ENCODE measurements at places on chromosomes 13 and 19. TPM values are rescaled to one million over a fixed set of nuclear protein-coding genes. Genes with fewer than 3 reads are reported as not detected.

GRCh38 chr13:60572003-60572798 is 175.2 kb downstream of the TDRD3 start:
- DNase-seq, result no peak

DNA sequence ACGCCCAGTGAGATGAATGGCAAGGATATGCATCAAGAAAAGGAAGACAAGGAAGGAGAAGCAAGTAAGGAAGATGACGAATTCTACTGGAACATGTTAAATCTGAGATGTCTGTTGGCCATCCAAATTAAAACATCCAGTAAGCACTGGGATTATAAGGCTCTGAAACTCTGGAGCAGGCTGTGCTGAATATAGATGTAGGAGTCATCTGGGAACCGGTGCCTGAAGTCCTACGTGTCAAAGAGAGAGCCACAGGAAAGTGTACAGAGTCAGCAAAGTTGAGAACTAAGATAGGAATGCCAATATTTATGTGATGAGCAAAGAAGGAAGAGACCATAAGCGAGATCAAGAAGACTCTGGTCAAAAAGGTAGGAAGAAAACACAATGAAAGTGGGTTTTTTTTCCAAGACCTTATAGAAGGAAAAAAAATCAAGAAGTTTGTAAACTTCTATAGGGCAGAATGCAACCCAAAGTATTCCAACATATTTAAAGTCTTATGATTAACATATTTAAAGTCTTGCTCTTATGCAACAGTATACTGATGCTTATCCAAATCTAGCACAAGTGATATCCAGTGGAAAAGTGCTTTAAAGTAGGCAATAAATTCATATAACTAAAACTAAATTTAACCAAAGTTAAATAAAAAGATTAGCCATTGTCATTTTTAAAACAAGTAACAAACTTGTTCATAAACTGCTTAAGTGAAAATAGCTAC is 51.2 kb upstream of the EEF1AKMT1 start:
- DNase-seq, result peak; percentile 54

DNA sequence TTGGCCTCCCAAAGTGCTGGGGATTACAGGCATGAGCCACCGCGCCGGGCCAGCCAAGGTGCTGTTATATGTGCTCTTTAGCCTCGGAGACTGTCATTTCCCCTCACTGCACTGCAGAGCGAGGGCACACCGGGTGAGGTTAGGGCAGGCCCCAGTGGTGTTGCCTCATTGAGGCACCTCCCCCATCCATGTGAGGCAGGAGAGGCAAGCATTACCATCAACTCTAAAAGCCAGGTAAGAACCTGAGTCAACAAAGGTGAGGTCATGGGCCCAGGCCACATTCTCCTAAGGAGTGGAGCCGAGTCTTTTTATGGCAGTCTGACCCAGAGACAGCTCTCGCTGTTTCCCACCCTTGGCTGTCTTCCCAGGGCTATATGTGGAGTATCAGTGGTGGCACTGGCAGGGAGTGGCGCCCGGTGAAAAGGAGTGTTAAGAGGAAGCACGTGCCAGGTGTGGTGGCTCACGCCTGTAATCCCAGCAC is 10.9 kb downstream of the B3GNT8 start:
- DNase-seq, result no peak

DNA sequence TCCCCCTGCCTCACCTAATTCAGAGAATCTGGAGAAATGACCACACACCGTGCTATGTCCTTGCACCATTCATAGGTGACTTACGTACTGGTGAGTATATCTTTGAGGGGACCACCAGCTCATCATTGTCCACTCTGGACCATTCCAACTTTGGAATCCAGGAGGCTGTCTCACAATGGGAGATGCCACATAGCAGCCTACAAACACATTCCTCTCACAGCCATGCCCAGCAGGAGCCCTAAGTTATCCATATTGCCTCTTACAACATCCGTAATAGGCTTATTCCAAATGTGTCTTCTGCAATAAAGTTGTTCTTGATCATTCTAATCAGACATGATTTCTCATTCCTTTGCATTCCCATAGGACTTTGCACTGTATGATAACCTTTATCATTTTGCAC is 436.7 kb downstream of the EFNB2 start:
- DNase-seq, result no peak

The ERVK3-1 gene
- 37.8 TPM for total RNA-seq

- DNase-seq, result peak; percentile 60
These were observed 2.0 kb downstream of the KCTD15 start for GRCh38 chr19:33798681-33799111.

DNA sequence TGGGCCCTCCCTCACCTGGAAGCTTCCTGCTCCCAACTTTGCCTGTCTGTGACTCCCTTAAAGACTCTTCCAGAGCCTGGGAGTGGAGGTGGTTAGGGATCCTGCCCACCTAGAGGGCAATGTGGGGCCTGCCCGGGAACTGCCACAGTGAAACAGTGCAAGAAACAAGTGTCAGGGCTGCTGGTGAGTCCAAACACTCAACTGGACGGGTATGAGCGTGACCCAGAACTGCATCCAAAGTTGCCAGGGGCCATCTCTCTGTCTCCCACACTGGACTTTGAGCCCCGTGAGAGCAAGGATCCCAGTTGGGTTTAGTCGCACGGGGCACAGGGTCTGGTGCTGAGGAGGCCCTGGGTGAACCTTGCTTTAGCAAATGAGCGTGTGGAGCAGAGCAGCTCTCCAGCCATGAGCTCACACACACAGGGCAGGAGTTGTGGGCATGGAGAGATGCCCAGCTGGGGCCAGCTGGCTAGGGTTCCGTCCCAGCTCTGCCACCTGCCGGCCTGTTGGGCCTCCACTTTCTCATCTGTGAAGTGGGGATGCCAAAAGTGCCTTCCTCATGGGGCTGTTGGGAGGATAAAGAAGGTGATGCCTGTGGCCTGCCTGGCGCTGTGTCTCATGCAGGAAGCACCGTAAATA is 2.8 kb upstream of the NUMBL start:
- peak; percentile 14 for DNase-seq

GRCh38 chr19:58578012-58578925 is 5.1 kb upstream of the MZF1 start:
- DNase-seq, result no peak

The FCER2 gene
- total RNA-seq, result not detected

DNA sequence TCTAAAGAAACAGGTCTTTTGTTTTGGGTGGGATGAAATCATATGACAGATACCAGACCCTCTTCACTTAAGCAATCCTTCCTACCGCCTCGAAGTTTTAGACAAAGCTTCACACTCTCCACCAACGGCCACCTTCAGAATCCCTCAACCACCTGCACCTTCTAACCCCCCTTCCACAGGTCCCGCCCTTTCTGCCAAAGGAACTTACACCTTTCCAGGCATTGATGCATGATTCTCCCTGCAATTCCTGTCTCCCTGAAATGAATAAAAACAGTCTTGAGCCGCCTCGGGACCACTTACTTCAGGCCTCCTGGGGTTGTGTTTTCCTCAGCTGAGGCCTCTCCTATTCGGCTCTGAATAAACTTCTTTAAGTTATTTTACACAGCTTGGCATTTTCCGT is 859 bp downstream of the ZNF433 start:
- peak; percentile 24 for DNase-seq

DNA sequence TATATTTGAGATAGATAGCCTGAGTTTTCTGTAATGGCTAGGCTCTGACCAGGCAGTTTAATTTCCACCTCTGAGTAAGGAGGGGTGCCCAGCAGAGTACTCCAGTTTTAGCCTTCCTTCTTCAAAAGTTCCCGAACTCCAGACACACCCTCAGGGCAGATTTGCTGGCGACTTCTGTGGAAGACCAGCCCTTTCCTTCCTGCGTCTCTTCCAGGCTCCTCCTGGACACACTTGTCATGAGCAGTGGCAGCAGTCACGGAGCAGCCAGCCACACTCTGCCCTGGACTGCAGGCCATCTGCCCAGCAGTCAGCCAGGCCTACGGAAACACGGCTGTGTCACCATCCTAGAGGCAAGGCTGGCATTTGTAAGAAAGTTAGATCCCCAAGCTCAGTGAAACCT is 6.6 kb upstream of the FLT1 start:
- no peak for DNase-seq

The TTC9B gene
- total RNA-seq, result not detected

DNA sequence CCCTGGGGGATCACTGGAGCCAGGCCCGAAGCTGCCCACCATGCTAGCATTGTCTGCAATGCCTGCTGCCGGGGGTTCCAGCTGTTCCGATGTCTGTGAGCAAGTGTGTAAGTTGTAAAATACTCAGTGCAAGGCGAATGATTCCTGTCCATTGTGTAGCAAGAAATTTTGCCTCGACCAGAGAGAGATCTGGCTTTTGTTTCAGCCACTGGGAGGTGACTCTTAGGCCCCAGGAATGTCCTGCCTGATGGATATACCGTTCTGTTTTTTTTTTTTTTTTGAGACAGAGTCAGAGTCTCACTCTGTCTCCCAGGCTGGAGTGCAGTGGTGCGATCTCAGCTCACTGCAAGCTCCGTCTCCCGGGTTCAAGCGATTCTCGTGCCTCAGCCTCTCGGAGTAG is 7.3 kb upstream of the GADD45B start:
- no peak for DNase-seq

- no peak for DNase-seq
These were observed 242.4 kb downstream of the KLF12 start for GRCh38 chr13:73891805-73892204.

The SLC25A42 gene
- total RNA-seq, result 10.1 TPM

- DNase-seq, result no peak
These were observed 12.4 kb upstream of the JUND start for GRCh38 chr19:18293642-18294466.

DNA sequence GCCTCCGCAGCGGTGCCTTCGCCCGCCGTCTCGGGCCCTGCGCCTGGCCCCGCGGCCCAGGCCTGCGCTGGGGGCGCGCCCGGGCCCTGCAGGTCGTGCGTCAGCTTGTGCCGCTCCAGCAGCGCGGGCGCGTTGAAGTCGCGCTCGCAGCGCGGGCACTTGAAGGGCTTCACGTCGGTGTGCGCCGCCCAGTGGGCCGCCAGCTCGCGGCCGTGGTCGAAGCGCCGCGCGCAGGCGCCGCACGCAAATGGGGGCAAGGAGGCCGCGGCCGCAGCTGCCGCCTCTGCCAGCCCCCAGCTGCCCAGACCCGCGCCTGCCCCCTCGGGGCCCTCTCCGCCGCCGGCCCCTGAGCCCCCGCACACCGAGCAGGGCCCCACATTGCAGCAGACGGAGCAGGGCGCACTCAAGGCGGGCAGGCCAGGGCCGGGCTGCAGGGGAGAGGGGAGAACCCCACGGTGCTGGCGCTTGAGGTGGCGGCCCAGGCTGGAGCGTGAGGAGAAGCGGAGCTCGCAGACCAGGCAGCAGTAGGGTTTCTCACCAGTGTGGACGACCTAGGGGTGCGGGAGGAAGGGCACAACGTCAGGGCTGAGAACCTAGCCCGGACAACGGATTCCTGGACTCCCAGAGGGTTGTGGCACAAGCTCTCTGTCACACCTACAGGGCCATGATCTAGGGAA is 6.1 kb downstream of the FIZ1 start:
- no peak for DNase-seq

- DNase-seq, result peak; percentile 74
These were observed 4.0 kb downstream of the COL5A3 start for GRCh38 chr19:10006335-10006708.

DNA sequence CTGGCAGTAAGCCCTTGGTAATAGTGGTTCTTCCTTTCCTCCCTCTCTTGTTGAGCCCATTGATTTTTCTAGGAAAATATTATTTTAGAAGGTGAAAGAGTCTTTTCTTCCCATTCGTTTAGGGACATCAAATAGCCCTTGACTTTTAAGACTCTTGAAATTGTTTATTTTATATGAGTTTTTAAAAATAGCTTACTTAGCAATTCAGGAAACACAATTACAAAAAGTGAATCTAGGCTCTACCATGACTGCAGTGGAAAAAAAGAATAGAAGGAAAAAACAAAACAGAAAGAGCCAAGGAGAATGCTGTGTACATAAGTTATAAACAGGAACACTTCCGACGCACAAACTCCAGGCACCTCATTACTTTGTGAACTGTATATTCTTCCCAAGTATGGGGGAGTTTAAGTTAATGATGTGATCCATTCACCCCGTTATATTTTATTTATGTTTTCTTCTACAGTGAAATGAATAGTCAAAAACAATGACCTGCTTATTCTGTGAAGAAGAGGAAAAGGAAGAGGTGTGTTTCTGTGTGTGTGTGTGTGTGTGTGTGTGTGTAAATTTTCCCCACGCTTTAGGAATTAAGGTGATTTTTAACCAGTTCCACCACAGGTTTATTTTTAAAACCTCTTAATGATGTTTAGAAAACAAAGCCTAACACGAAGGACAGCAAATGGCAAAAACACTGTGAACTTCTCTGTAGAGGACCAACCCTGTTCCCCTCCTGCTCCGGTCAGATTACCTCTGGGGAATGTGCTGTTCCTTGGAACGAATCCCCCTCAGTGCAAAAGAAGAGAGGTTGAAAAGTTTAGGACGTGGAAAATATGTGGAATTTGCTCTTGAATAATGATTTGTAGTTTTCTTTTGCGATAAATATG is 266.3 kb downstream of the KLF5 start:
- peak; percentile 11 for DNase-seq

DNA sequence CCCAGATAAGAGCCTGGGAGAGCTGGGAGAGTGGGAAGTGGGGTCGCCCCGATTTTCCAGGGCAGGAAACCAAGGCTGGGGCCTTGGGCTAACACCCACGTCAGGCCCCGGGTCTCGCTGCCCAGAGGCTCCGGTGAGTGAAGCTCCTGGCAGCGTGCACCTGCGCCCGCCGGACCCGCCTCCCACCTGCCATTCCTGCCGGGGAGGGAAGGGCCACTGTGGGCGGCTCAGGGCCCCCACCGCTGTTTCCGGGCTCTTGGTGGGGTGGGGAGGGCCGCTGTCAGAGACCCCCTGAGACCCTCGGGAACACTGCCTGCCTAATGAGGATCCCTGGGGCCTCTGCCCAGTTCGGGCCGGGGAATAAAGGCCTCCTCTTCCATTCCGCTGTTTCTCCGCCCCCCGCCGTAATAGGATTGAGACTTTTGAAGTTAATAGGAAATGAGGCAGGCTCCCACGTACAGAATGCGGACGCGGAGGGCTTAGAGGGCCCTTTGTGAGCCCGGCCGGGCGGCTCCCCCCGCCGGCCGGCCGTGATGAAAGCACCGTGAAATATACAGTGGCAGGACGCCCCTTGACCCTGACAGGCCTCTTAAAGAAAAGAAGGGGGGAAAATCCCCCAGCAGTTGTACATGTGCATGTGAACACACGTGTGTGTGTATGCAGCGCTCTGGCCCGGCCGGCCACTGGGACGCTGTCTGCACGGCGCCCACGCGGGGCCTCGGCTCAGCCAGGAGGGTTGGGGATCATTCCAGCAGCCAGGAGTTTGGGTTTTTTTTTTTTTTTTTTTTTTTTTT is 33.2 kb downstream of the EFNA2 start:
- no peak for DNase-seq

- DNase-seq, result no peak
These were observed 29.6 kb upstream of the TSC22D1 start for GRCh38 chr13:44605721-44606120.

The CC2D1A gene
- total RNA-seq, result 11.9 TPM

The OCEL1 gene
- total RNA-seq, result 5.3 TPM

GRCh38 chr13:102951808-102952207 is 106.0 kb downstream of the ERCC5 start:
- no peak for DNase-seq

The OR10H1 gene
- total RNA-seq, result not detected

- no peak for DNase-seq
These were observed 16.3 kb downstream of the DCUN1D2 start for GRCh38 chr13:113474179-113474578.

The KASH5 gene
- total RNA-seq, result not detected

All from tongue (tissue), 3 donors.